COR-L47 (cell line): ENCODE measurements at places on chromosomes 2 and 18.

GRCh38 chr2:234257859-234258561 lies 207.5 kb downstream of the SPP2 start:
- peak; percentile 1 for DNase-seq

GRCh38 chr2:223460774-223461211 lies 141.4 kb downstream of the SCG2 start:
- DNase-seq, result no peak

DNA sequence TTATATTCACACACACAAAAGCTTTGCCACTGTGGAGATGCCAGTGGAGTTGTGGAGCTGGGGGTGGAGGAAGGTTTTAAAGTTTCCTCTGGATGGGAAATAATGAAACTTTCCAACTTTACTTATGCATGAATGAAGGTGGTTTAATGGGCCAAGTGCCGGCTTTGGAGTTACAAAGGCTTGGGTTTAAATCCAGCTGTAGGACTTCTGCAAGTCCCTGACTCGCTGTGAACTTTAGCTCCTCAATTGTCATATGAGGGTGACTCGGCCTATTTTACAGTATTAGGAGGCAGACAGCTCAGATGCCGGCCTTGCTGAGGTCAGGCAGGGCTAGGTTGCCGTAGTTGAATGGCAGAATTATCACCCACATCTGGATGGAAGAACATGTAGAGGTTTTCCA lies 415.8 kb upstream of the TRIB2 start:
- DNase-seq, result no peak

- DNase-seq, result no peak
These were observed 64.1 kb downstream of the CPS1 start for GRCh38 chr2:210620456-210620855.

DNA sequence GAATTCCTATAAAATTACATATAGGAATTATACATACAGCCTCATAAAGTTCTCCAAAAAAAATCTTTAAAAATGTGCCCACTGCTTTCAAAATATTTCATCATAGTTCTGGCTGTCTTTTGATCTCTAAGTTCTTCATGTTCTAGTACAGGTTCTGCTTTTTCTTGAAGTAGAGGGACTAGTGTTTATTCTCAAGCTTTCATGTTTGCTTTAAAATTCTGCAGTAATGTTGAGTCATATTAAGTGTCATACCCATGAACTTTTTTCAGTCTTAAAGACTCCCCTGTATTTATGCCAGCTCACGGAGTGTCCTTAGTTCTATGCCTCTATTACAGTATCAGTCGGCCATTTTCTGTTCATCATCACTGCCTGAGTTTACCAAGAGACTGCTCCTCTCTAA lies 54.8 kb upstream of the CCDC141 start:
- no peak for DNase-seq

DNA sequence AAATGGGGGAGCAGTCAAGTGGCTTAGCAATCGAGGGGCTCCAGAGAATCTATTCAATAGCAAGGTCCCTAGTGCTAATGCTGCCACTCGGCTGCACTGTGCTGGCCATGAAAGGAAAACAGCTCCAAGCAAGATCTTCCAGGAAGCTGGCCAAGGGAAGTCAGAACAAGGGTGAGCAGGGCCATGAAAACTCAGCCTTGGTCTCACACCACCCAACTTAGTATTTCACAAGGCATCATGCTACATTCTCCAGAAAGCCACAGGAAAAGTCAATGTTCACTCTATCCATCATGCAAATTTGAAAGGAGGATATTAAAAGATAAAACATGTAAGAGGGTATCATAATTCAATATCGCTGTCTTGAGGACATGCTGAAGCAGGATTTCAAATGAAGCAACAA lies 35.7 kb downstream of the NRP2 start:
- DNase-seq, result no peak

DNA sequence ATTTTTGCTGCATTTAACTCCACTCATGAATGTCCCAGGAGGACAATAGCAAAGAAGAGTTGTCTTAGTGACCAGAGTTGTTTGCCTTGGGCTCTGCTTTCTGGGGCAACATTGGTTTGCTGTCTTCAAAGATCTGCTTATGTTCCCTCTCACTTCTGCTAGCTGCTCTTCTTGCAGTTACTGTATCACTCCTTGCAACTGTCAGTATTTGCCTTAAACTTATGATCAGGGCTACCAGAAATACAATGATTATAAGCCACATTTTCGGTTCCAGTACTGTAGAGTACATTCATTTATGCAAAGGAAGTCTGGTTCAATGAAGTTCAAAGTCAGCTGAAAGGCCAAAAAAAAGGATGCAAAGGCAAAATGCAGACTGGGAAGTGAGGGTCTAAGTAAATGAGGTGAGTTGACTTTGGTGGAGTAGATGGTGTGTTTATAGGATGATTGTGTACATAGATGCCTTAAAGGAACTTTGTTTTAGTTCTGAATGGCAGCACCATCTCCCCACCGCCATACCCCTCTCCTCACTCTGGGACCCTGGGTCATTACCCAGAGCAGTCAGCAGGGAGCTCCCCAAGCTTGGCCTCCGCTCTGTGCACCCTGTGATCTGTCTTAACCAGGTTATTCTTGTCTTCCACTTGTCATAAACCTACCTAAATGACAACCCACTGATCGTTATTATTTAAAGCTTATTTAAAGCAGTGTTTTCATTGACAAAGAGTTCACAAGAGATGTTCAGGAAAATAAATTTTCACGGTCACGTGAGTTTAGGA lies 236.0 kb downstream of the DOK6 start:
- DNase-seq, result no peak

GRCh38 chr2:161733025-161733424 lies 108.8 kb downstream of the SLC4A10 start:
- DNase-seq, result no peak

GRCh38 chr2:236743039-236743920 lies 173.7 kb downstream of the ACKR3 start:
- no peak for DNase-seq

DNA sequence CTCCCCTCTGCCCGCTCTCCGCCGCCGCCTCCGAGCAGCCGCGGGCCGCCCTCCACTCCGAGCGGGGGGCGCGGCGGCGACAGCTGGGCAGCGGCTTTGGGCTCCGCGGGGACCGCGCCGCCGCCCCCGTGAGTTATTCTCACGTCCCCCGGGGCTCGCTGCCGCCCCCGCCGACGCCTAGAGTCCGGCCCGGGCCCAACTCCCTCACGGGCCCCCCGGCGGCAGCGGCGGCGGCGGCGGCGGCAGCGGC lies 645 bp downstream of the MIB1 start:
- DNase-seq, result no peak

DNA sequence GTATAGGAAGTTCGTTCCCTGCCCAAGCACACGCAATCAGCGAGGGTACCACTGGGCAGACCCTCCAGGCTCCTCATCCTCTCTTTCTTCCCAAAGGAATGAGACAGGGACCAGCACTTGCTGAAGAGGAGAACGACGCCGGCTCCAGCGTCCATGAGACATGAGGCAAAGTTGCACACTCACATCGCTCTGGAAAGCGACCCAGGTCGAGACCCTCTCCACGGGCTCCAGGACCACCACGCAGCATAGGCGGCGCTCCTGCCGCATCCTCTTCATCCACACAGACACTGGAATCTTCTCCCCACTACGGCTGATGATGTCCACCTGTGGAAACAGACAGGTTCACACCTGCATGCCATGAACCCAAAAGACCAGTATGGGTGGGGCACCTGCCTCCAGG lies 10.8 kb downstream of the PASK start:
- no peak for DNase-seq

DNA sequence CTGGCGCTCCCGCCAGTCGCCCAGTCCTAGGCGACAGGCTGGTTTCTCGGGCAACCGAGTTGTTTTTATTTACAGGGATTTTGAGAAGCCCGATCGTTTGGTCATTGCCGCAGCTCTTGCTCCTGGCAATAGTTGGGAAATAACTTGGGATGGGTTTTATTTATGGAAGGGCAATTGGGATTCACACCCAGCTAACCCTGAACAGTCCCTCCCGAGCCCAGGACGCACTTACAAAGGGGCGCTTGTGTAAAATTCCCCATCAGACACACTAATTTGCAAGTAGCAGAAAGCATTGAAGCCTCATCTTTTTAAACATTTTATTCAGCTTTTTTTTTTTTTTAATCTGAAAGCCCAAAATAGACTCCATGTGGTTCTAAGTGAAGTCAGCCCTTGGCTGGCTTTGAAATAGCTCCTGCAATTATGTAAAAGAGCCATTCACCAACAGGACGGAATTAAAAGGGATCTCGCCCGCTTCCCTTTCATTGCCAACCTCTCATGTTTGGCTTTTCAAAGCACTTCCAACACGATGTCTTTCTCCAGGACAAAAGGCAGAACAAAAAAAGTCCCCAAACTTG lies 3.6 kb upstream of the GBX2 start:
- DNase-seq, result no peak

DNA sequence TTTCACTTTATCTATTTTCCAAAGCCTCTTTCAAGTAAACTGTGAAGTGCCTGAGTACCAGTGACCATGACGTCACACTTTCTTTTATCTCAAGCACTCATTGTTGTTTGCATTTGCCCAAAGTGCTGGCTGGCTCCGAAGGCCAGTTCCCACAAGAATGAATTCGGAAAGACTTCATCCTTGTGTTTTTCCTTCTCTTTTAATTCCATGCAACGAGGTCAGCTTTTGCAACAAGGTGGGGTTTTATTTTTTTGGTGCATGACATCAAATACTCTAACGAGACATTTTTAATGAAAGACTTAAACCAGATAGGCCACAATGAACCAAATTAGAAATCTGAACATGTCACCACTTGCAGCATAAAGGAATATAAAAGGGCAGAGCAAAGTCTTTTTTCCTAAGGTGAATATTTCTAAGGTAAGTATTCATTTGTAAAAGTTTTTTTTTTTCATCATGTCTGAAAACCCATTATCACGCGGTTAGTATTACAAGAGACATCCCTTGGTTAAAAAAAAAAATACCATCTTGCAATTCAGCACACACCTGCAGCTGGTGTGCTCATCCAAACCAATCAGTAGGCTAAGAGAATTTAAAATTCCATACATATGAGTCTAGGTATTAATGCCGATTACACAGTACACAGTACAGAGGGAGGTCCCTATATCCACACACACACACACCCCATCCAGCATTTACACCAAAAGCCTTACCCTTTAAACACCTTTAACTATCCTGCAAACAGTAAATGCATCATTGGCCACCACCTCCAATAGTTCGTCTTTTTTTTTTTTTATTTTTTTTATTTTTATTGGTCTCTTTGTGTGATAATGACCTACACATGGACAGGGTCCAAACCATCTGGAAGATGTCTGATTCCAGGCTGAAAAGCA lies 2.3 kb downstream of the ARL4C start:
- peak; percentile 14 for DNase-seq

- DNase-seq, result no peak
These were observed 64.7 kb upstream of the CCDC195 start for GRCh38 chr2:224780823-224781222.

- no peak for DNase-seq
These were observed 95.1 kb upstream of the RFX8 start for GRCh38 chr2:101569886-101570520.

DNA sequence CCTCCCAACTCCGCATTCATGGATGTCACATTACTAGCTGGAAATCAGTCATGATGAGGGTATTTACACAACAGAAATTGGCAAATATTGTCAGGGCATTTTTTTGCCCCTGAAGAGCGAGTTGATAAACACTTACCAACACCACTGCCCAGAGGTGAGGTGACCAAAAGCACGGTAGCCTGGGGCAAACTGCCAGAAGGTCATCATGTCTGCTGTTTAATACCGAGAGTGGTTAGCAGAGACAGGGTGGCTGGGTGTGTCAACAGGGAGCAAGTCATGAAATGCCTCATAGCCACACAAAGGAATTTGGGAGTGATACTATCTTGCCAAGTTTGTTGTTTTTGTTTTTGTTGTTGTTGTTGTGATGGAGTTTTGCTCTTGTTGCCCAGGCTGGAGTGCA lies 37.0 kb upstream of the EPC2 start:
- no peak for DNase-seq

DNA sequence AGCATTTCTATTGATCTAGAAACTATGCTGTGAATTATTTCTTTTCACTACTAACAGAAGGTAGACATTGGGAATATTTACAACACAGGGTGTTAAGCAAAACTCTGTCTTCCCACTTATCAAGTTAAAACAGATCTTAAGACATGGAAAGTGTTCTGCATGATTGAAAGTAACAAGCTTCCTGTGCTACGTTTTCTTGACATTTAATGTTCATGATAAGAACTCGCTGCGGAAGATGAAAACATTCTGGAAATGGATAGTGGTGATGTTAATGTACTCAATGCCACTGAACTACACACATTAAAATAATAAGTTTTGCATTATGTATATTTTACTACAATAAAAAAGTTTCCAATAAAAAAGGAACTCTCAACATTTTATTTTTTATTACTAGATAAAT lies 74.4 kb upstream of the SCN7A start:
- DNase-seq, result no peak

DNA sequence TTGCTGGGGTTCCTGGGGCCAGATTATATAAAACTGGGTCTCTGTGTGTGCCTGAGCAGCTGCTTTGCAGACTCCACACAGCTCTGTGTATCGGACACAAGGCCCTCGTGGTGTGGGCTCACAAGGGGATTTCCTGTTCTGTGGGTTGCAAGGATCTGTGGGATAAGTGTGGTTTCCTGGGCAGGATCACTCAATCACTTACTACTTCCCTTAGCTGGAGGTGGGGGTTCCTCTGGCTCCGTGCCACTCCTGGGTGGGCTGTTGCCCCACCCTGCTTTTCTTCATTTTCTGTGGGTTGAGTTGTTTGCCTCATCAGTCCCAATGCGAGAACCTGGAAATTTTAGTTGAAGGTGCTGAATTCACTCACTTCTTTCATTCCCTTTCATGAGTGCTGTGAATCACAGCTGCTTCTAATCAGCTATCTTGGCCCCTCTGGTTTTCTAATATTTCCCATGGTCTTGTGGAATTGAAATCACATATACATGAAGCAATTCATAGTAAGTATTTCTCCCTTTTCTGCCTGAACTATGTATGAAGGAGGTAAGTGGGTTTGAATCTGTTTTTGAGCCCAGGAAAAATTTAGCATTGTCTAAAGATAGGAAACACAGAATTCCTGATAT lies 196.3 kb downstream of the DCDC2C start:
- DNase-seq, result no peak
